ENCODE measurements at places on chromosomes 7 and 10.

- DNase-seq: no peak
These were observed 8.3 kb downstream of the SLC37A3 start for GRCh38 chr7:140390034-140390433.

DNA sequence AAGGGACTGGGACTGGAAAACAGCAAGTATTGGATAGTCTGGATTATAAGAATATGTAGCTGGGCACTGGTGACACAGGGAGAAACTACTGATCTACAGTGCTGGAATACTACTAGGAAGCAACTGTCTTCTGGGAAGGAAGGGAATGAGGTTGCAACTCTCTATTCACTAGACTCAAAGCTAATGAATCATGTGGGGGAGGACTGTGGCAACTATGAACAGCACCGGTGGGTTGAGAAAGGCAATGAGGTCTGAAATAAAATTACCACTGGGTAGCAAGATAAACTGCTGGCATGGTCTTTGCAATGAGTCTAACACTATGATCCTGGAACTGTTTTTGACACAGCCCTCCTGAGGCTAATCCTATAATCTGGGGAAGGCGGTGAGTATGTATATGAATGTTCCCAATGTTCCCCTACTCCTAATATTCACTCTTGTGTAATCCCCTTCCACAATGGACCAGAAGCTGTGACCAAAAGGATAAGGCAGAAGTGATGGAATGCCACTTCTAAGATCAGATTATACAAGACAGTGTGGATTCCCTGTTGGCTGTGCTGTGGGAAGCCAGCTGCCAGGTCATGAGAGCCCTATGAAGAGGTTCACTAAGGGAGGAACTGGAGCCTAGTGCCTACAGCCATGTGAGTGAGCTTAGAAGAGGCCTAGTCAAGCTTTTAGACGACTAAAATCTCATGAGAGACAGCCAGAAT lies 101.3 kb upstream of the DNAJB12 start:
- DNase-seq: peak; percentile 47

DNA sequence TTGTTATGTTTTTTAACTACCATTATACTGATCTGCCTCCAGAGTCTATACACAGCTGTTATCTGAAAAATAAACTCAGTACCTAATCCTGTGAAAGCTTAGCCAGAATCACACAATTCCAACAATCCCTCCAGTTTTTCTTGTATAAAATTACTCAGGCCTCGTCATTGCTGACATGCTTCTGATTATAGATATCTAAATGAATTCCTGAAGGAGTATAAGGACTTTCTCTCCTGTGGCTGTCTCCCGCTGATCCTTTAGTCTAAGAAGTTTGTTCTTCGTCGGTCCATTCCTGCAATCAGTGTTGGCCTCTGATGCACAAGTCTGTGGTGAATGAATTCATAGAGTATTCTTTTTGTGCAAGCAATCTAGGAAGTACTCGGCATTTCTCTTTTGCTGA lies 288.9 kb upstream of the SEMA3C start:
- DNase-seq: no peak

DNA sequence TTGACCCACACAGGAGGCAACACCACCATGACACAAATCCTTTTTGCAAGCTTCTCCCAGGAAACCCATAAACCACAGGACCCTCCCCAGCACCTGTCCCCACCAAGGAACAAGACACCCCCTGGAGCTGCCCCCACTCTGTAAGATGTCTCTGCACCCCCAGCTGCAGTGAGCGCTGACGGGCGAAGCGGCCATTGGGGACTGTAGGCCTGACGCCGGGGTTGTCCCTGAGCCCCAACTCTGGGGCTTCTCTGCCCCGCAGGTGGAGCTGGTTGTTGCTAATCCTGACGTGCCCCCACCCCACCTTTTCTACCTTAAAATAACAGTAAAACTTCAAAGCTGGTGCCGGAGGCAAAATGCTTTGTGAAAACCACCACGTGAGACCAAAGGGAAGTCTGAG lies 94.7 kb upstream of the PPP2R2D start:
- no peak for DNase-seq

DNA sequence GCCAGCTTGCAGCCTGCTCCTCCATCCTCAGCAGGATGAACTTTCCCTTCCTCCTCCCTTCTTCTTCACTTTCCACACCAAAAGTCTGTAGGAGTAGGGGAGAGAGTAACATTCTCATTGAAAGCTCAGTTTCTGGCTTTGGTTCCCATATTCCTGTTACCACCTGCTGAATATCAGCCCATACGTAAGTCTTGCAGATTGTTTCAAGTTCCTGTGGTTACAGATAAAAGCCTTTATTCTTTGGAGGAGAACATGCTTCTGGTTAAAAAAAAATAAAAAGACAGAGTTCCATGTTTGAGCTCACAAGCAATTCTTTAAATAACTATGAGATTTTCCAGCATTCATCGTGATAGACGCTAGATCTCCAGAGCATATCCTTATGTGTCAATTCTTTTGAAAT lies 637.3 kb downstream of the SUGCT start:
- DNase-seq: no peak

GRCh38 chr10:109126016-109126415 lies 797.3 kb downstream of the XPNPEP1 start:
- DNase-seq: no peak

GRCh38 chr10:124063750-124064603 lies 29.4 kb downstream of the CHST15 start:
- peak; percentile 62 for DNase-seq

DNA sequence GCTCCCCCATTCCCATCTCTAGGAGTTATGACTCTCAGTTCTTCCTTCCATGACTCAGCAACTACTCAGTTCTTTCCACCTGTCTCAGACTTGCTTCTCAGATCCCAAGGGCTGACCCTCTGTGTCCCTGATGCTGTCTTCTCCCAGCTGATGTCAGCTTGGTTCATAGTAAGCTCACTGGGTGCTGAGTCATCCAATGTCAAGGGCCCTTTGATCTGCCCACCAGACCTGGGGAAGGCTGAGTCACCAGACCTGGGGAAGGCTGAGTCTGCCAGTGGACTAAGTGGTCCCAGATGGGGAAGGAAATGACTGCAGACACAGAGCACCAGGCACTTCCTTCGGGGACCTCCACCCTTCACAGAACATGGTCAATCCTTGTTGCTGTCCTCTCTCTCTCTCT lies 76.1 kb upstream of the ZEB1 start:
- peak; percentile 65 for DNase-seq

- no peak for DNase-seq
These were observed 1193.0 kb upstream of the CELF2 start for GRCh38 chr10:9824631-9825071.

DNA sequence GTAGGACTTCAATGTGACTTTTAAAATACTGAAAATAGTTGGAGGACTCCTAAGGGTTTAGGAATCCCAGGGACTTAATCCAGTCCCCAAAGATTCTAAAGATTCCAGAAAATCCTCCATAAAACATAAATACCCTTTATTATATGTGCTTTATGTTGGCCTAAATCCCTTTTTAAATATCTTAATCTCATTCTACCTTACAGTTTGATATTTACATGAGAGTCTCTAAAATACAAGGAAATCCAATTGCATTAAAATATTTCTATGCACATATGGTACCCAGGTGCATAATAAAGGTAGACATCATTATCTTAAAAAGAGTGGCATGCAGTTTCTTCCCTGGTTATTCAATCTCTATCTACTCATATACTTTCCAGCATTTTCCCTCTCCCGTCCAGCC lies 51.8 kb downstream of the BPGM start:
- no peak for DNase-seq

DNA sequence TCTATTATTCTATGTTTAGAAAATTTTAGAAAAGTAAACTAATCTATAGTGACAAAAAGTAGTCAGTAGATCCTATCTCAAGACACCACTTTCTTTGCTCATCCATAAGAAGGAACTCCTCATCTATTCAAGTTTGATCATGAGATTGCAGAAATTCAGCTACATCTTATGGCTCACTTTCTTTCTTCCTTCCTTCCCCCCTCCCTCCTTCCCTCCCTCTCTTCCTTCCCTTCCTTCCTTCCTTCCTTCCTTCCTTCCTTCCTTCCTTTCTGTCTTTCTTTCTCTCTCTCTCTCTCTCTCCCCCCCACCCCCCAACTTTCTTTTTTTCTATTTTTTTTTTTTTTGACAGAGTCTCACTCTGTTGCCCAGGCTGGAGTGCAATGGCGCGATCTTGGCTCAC lies 35.3 kb upstream of the SRPK2 start:
- no peak for DNase-seq

Measured in cardiac fibroblast (primary cell).